ENCODE measurements at places on chromosomes 5 and 9.

DNA sequence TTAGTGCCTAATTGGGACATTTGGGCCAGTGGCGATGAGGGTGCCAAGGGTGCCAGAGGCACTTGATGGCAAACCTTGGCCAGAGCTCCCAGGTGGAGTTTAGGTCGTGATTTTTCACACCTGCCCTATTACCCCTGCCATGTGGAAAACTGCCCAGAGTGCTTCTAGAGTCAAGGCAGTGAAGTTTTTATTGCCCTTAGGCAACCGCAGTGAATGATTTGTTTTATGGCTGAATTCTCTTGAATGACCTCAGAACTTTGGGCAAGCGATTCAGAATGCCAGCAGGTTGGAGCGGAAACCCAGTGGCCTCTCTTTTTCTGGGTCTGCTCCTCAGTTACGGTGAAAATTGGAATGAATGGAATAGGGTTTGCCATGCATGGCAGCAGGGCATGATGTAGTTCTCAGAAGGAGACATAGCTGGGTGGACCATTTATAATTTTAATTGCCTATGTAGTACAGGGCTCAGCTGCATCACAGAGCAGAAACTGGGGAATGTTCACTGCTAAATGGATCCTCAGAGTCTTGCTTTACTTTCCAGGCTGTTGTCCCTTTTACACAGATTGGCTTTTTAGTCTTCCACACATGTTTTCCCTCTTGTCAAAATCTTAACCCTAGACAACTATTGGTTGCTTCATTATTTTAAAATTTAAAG, 820.0 kb upstream of the SEMA6A start:
- no peak for DNase-seq

- DNase-seq = peak; percentile 89
Observed at GRCh38 chr9:115013998-115014397, 83.6 kb upstream of the TNFSF8 start.

GRCh38 chr9:113756476-113757192, 119.5 kb upstream of the ZNF618 start:
- DNase-seq = no peak

DNA sequence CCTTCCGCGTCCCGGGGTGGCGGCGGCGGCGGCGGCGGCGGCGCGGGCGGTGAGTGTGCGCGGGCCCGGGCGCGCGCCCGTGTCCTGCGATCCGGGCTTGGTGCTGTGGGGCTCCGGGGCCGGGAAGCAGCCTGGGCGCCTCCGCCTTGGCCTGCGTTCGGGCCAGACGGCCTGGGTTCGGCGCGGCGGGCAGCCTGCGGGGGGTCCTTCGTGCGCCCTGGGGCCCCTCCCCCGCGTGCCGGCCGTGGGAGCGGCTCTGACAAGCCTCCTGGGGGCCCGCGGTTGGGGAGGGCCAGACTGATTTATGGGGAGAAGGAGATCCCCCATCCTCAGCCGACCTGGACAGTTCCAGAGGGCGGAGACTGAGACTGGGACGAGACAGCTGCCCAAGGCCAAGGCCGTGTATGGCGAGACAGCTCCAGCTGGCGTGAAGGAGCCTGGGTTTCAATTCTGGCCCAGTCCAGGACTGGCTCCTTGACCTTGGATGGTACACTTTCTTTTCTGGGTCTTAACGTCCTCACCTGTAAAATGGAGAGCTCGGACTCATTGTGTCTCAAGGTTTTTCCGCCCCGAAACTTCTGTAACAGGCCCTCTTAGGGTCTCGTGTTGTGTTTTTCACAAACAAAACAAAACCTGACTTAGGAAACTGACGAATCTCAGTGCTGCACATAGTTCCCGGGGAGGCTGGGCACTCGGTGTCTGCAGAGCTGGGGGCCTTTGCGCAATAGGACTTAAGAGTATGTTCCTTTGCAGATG, 603 bp downstream of the TMEM268 start:
- DNase-seq = peak; percentile 79

GRCh38 chr5:17151686-17152085, 65.7 kb upstream of the BASP1 start:
- DNase-seq = no peak

Data from stomach (tissue), 19 donors.